Aorta (tissue), 5 donors: ENCODE measurements at places on chromosomes 6 and 20. TPM values are rescaled to one million over a fixed set of nuclear protein-coding genes. Genes with fewer than 3 reads are reported as not detected.

DNA sequence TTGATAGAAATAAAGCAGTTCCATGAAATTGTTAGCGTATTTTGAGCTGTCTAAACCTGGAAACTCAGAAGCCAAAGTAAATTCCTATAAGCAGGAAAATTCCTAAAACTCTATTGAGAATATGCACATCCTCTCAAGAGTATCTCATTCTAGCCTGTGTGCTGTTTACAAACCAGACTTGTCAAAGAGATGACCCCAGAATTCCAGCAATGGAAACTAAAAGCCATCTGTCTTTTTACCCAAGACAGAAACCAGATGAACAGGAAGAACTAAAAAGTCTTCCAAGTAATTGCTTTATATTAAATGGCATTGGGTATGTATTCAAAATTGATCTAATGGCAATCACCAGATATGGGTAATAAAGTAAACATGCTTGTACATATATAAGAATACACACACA is 92.6 kb downstream of the COL19A1 start:
- no peaks in the 10 kb centered on the region for H3K36me3 ChIP-seq
- DNase-seq, result no peak
- no peak overlapping the region for H3K4me3 ChIP-seq
- no peaks in the 10 kb centered on the region for H3K27me3 ChIP-seq
- H3K27ac ChIP-seq, result no peak overlapping the region

DNA sequence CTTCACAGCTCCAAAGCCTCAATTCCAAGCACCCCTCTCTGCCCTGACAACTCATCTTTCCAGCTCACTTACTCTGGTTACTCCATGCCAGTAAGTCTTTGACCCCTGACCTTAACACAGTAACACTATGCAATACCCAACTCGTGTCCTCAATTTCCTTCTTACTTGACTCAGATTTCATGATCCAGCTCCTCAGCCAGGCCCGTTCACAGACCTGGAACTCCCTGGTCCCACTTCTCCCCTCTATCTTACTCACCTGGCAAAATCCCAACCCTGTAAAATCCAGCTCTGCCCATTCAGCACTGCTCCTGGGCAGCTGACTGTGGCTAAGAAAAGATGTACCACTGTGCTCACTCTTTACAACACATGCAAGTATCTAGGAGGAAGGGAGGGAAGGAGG is 7.9 kb downstream of the GNL1 start:
- H3K27ac ChIP-seq, result no peak overlapping the region
- no peak for DNase-seq
- H3K36me3 ChIP-seq, result peaks cover 2% of the 10 kb centered on the region
- H3K4me1 ChIP-seq, result no peaks in the 10 kb centered on the region

Gene ZC2HC1B
- total RNA-seq, result not detected

- no peaks in the 10 kb centered on the region for H3K4me1 ChIP-seq
- H3K27me3 ChIP-seq, result no peaks in the 10 kb centered on the region
- no peaks in the 10 kb centered on the region for H3K36me3 ChIP-seq
- no peak overlapping the region for H3K27ac ChIP-seq
- no peak overlapping the region for H3K4me3 ChIP-seq
These were observed 114.1 kb upstream of the ESR1 start for GRCh38 chr6:151693366-151693765.

DNA sequence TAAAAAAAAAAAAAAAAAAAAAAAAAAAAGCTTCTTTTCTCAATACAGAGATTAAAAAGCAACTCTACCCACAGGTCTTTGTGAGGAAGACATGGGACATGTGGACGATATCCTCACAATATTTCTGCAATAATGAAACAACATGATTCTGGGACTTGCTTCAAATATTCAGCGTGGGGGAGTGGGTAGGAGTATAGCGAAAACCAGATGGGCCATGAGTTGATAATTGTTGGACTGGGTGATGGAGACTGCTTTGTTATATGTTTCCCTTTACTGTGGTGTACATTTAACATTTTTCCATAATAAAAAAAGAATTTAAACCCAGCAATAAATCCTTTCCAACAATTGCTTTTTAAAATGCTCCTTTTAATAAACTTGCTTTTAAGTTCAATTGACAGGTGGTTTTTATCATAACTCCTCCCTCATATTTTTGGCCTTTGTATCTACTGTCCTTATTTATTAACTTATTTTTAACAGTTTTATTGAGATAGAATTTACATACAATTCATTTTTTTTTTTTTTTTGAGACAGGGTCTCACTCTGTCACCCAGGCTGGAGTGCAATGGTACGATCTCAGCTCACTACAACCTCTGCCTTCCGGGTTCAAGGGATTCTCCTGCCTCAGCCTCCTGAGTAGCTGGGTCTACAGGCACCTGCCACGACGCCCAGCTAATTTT is 40.4 kb upstream of the ARFGEF2 start:
- H3K27me3 ChIP-seq, result no peaks in the 10 kb centered on the region
- DNase-seq, result no peak
- H3K4me3 ChIP-seq, result no peak overlapping the region
- no peak overlapping the region for H3K27ac ChIP-seq
- no peaks in the 10 kb centered on the region for H3K4me1 ChIP-seq

GRCh38 chr6:163418311-163419029 is 4.0 kb downstream of the QKI start:
- H3K4me1 ChIP-seq, result peaks cover 3% of the 10 kb centered on the region
- no peak overlapping the region for H3K27ac ChIP-seq
- no peaks in the 10 kb centered on the region for H3K36me3 ChIP-seq
- no peak for DNase-seq
- no peaks in the 10 kb centered on the region for H3K27me3 ChIP-seq
- H3K4me3 ChIP-seq, result no peak overlapping the region

GRCh38 chr6:490251-491037 is 98.9 kb downstream of the IRF4 start:
- H3K27ac ChIP-seq, result no peak overlapping the region
- H3K36me3 ChIP-seq, result peaks cover 13% of the 10 kb centered on the region
- H3K4me1 ChIP-seq, result no peaks in the 10 kb centered on the region

DNA sequence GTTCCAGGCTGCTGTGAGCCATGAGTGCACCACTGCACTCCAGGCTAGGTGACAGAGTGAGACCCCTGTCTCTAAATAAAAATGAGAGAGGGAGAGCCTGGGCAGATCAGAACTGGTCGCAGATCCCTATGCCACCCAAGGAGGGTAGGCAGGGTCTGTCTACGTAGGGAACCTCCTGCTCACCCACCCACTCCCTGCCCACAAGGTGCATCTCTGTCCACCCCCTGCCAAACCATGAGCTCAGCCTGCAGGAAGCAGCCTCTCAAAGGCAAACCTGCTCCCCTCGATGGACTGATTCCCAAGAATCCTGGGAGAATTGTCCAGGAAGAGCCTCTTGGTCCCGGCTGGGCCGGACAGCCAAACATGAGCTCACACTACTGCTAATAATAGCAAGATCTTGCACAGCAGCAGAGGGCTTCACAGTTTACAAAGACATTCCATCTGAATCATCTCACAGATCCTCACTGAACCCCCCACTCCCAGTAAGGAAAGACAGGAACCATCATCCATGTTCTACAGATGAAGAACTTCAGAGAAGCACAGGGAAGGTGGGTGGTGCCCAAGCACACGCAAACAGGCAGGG is 27.8 kb upstream of the TLDC2 start:
- no peaks in the 10 kb centered on the region for H3K36me3 ChIP-seq
- H3K27ac ChIP-seq, result peak overlapping the region; percentile 72
- H3K4me3 ChIP-seq, result no peak overlapping the region
- no peaks in the 10 kb centered on the region for H3K27me3 ChIP-seq
- no peak for DNase-seq

- no peaks in the 10 kb centered on the region for H3K27me3 ChIP-seq
- DNase-seq, result no peak
- no peak within 1 kb of the TSS for H3K4me3 ChIP-seq
- H3K27ac ChIP-seq, result no peak within 1 kb of the TSS
These were observed at the start of gene SSTR4 for GRCh38 chr20:23034721-23035671. TSS of gene SSTR4 (plus strand) at chr20:23035312. CDS start at chr20:23035484, 172 bp downstream.

Gene PACRG
- total RNA-seq, result 0.54 TPM

Gene SLC18B1
- total RNA-seq, result 4.5 TPM

Gene MTFR2
- total RNA-seq, result 0.39 TPM

Gene REM1
- 13.6 TPM for total RNA-seq

DNA sequence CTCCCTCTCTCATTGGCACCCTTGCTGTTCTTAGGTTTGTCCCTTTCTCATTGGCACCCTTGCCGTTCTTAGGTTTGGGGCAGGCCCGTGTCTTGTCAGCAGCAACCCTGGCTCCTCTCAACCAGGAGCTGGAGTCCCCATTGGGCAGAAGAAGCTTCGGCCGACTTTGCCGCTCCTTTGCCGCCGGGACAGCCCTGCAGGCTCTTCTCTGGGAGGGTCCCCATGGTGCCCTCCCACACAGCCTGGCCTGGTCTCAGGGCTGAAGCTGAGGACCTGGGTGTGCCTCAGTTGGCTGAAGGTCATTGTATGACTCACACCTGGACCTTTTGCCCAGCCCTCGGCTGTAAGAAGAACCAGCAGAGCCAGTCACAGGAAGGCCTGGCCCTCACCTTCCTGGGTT is 59.6 kb downstream of the PPP1R14C start:
- H3K36me3 ChIP-seq, result no peaks in the 10 kb centered on the region
- DNase-seq, result peak; percentile 73
- H3K4me3 ChIP-seq, result no peak overlapping the region
- no peaks in the 10 kb centered on the region for H3K27me3 ChIP-seq

DNA sequence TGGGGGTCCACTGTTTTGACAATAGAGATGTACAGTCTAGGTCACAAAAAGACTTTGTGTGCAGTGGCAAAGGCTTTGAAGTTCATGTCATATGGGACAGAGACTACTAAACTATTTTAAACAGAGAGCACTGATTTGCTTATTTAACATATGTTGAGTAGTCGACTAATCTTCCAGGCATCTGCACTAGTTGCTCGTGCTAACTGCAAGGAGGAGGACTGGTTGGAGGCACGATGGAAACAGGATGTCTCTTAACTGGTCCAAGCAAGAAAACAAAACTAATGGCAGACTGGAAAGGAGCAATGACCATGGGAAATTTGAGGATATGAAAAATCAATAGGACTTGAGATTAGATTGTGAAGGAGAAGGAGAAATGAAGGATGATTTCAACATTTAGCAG is 28.5 kb upstream of the ERVFRD-1 start:
- H3K4me3 ChIP-seq, result no peak overlapping the region
- H3K36me3 ChIP-seq, result no peaks in the 10 kb centered on the region
- no peaks in the 10 kb centered on the region for H3K27me3 ChIP-seq
- no peaks in the 10 kb centered on the region for H3K4me1 ChIP-seq

DNA sequence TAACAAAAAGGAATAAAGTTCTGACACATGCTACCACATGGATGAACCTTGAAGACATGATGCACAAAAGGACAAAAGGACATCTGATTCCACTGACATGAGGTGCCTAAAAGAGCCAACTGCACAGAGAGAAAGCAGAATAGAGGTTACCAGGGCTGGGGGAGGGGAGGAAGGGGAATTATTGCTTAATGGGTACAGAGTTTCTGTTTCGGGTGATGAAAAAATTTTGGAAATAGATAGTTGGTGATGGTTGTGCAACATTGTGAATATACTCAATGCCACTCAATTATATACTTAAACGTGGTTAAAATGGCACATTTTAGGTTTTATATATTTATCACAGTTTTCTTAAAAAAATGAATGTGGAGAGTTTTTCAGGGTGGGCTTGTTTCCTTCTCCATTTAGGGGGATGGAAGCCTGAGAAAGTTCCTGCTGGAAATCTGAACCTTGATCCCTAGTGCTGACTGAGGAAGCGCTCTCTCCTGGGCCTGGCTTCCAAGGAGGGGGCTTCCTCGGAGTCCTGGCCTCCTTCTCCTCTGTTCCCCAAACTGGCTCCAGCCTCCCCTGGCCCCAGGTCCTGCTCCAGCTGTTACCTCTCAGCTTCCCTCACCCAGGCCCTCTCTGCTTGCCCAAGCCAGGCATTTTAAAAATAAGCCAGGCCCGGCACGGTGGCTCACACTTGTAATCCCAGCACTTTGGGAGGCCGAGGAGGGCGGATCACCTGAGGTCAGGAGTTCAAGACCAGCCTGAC is 79.2 kb downstream of the NOL4L start:
- H3K27ac ChIP-seq, result no peak overlapping the region
- no peak overlapping the region for H3K4me3 ChIP-seq
- H3K36me3 ChIP-seq, result no peaks in the 10 kb centered on the region
- no peaks in the 10 kb centered on the region for H3K4me1 ChIP-seq
- DNase-seq, result no peak

Gene TTK
- 0.84 TPM for total RNA-seq

- H3K27me3 ChIP-seq, result no peaks in the 10 kb centered on the region
- H3K27ac ChIP-seq, result no peak overlapping the region
- no peak overlapping the region for H3K4me3 ChIP-seq
- no peaks in the 10 kb centered on the region for H3K4me1 ChIP-seq
- H3K36me3 ChIP-seq, result peaks cover 7% of the 10 kb centered on the region
These were observed 38.4 kb downstream of the WDR27 start for GRCh38 chr6:169663468-169663867.

GRCh38 chr6:2579804-2580570 is 170.7 kb downstream of the MYLK4 start:
- no peaks in the 10 kb centered on the region for H3K4me1 ChIP-seq
- no peak for DNase-seq
- no peaks in the 10 kb centered on the region for H3K27me3 ChIP-seq
- H3K36me3 ChIP-seq, result no peaks in the 10 kb centered on the region
- no peak overlapping the region for H3K27ac ChIP-seq

- no peak for DNase-seq
- no peak within 1 kb of the TSS for H3K4me3 ChIP-seq
- H3K4me1 ChIP-seq, result no peaks in the 10 kb centered on the region
- no peak within 1 kb of the TSS for H3K27ac ChIP-seq
- H3K27me3 ChIP-seq, result no peaks in the 10 kb centered on the region
These were observed at the start of gene PNLDC1 for GRCh38 chr6:159800141-159800865. TSS of gene PNLDC1 (plus strand) at chr6:159800276. CDS start at chr6:159800308, 32 bp downstream.

Gene PRL
- not detected for total RNA-seq

DNA sequence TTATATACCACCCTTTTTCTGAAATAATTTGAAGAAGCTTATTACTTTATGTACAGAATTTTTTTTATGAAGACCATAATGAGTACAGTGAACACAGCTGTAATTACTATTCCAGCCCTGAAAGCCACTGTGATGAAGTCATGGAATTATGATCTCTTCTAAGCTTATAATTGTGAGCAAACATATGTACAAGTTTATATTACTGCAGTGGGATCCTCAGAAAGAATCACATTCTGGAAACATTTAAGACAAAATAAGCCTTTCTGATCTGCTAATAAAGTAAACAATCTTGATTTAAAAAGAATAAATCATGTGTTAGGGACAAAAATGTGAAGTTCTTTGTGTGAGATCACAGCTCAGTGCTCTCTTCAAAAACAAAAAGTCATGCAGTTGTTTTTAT is 560.4 kb downstream of the CD109 start:
- no peaks in the 10 kb centered on the region for H3K4me1 ChIP-seq
- H3K27me3 ChIP-seq, result no peaks in the 10 kb centered on the region
- H3K27ac ChIP-seq, result no peak overlapping the region

Gene BTN1A1
- not detected for total RNA-seq

DNA sequence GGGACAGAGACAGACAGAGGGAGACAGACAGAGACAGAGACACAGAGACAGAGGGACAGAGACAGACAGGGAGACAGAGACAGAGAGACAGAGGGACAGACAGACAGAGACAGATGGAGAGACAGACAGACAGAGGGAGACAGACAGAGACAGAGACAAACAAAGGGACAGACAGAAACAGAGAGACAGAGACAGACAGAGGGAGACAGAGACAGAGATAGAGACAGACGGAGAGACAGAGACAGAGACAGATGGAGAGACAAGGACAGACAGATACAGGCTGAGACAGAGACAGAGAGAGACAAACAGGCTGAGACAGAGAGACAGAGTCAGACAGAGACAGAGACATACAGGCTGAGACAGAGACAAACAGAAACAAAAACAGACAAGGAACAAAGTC is 39.4 kb upstream of the PHACTR3 start:
- H3K27me3 ChIP-seq, result no peaks in the 10 kb centered on the region
- no peaks in the 10 kb centered on the region for H3K4me1 ChIP-seq
- DNase-seq, result no peak
- H3K36me3 ChIP-seq, result no peaks in the 10 kb centered on the region

Gene RCAN2
- 87.3 TPM for total RNA-seq
